ENCODE measurements at places on chromosomes 13 and 19. TPM values are rescaled to one million over a fixed set of nuclear protein-coding genes. Genes with fewer than 3 reads are reported as not detected.
A peak's percentile ranks its signal among the peaks of the same experiment; 100 is the strongest.

NXNL1 gene
- not detected for total RNA-seq

THSD8 gene
- total RNA-seq: 0.62 TPM

ANGPTL8 gene
- not detected for total RNA-seq

RSPH6A gene
- 0.16 TPM for total RNA-seq

NDFIP2 gene
- 84.1 TPM for total RNA-seq

- no peak for DNase-seq
Measured at GRCh38 chr13:33257841-33258807, 27.4 kb downstream of the STARD13 start.

- DNase-seq: no peak
Measured at GRCh38 chr13:98598043-98598442, 21.1 kb upstream of the STK24 start.

- DNase-seq: no peak
Measured at GRCh38 chr13:90232291-90232690, 1115.2 kb upstream of the MIR17HG start.

DNA sequence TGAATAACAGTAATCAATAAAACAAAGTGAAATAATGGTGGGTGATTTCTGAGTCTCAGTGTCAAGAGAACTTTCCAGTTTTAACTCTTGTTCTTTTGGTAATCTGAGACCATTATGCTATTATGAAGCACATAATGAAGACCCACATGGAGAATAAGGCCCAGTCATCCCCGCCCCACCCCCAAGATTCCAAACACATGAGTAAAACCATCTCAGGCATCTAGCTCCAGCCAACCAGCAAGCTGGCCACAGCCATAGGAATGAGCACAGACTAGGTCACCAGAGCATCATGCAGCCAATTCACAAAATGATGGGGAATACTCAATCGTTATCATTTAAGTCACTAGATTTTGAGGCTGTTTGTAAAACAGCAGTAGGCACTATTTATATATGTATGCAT, 1769.0 kb upstream of the PCDH20 start:
- no peak for DNase-seq

DNA sequence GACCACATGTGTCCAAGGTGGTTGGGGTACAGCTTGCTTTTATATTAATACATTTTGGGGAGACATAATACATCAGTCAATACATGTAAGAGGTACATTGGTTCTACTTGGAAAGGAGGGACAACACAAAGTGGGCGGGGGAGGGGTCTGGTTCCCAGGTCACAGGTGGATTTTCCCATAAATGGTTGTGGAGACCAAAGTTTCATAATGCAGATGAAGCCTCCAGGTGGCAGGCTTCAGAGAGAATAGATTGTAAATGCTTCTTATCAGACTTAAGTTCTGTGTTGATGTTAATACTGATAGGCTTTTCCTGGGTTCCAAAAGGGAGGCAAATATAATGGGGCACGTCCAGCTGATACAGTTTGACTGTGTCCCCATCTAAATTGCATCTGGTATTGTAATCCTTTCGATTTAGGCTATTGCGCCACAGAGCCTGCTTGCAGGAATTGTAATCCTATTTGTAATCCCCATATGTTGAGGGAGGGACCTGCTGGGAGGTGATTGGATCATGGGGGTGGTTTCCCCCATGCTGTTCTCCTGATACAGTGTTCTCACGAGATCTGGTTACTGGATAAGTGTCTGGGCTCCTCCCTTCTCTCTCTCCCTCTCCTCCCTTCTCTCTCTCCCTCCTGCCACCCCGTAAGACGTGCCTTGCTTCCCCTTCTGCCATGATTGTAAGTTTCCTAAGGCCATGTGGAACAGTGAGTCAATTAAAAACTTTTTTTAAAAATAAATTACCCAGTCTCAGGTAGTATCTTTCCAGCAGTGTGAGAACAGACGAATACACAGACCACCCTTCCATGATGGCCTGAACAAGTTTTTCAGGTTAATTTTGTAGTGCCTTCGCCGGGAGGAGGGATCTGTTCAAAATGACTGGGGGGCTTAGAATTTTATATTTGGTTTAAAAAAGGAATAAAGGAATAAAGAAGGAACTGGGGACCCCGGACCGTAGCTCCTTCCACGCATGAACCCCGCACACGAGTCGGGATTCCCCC, 44.9 kb downstream of the ZNF823 start:
- no peak for DNase-seq

- no peak for DNase-seq
Measured at GRCh38 chr13:70792121-70792520, 683.9 kb upstream of the KLHL1 start.

DNA sequence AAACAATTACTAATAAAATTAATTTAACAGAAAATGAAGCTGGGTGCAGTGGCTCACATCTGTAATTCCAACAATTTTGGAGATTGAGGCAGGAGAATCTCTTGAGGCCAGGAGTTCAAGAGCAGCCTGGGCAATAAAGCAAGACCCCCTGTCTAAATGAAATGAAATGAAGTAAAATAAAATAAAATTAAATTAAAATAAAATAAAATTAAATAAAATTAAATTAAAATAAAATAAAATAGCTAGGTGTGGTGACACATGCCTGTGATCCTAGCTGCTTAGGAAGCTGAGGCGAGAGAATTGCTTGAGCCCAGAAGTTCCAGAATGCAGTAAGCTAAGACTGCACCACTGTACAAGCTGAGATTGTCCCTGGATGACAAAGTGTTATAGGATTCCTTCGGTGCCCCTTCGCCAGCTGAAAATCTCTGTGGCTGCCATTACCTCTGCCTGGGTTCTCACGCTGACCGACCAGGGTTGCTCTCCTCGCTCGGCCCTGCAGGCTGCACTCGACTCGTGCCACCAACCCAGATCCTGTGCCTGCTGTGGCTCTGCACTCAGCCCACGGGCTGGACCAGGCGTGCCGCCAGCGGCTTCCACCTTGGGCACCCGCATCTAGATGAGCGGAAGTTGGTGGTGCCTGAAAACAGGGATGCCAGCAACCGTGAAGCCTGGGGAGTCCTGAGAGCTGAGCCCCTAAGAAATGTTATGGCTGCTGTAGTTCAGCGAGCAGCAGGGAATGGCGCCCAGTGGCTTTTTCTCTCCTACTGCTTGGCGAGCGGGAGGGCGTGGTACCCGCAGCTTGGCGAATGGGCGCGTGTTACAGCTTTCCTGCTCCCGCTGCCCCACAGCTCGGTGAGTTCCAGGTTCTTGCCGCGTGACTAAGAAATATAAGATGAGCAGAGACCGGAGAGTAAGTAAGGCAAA, 539.2 kb upstream of the PCDH9 start:
- no peak for DNase-seq

GRCh38 chr19:41957838-41958366, 1.2 kb downstream of the RABAC1 start:
- DNase-seq: peak; percentile 59

GRCh38 chr13:100602493-100603111, 14.0 kb upstream of the GGACT start:
- DNase-seq: no peak

DNA sequence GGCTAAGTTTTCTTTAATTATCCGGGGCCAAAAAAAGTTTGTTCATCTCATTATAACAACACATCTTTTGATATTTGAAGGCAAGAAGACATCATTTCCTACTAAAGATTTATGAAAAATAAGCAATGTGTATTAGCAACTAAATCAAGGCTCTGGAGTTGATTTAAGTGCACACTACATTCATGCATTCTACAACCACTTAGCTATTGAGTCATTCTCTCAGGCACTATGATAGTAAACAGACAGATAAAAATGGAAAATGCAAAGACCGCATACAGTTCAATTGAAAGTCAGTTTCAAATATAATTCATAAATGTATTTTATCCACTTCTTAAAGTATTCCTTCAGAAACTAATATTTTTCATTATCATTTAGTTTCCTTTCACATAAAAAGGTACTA, 1395.2 kb downstream of the PCDH9 start:
- no peak for DNase-seq

DNA sequence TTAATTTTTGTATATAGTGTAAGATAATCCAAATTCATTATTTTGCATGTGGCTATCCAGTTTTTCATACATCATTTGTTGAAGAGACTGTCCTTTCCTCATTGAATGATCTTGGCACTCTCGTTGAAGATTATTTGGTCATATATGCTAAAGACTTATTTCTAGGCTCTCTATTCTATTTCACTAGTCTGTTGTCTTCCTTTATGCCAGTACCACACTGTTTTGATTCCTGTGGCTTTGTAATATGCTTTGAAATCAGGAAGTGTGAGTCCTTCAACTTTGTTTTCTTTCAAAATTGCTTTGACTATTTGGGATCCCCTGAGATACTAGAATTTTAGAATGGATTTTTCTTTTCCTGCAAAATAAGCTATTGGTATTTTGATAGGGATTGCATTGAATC, 24.5 kb downstream of the FNDC3A start:
- no peak for DNase-seq

GRCh38 chr13:110403315-110403714, 96.2 kb downstream of the COL4A2 start:
- no peak for DNase-seq

DNA sequence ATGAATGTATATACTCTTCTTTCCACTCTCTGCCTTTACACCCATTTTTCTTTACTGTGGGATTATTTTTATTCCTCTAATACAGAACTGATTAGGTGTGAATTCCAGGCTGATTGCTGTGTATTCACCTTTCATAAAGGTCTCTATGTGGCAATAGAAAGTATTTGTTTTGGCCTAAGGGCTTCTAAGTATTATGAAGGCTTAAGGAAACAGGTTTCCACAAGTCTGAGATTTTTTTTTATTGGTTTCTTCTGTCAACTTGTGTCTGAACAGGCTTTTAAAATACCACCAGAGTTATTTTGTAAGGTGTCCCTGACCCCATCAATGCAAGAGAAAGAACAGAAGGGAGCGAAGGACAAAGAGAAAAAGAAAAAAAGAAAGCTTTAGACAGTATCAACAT, 1102.0 kb upstream of the SPRY2 start:
- no peak for DNase-seq

- DNase-seq: no peak
Measured at GRCh38 chr13:29956853-29957252, 106.4 kb upstream of the UBL3 start.

- DNase-seq: no peak
Measured at GRCh38 chr19:3467437-3468198, 12.7 kb downstream of the SMIM24 start.

DNA sequence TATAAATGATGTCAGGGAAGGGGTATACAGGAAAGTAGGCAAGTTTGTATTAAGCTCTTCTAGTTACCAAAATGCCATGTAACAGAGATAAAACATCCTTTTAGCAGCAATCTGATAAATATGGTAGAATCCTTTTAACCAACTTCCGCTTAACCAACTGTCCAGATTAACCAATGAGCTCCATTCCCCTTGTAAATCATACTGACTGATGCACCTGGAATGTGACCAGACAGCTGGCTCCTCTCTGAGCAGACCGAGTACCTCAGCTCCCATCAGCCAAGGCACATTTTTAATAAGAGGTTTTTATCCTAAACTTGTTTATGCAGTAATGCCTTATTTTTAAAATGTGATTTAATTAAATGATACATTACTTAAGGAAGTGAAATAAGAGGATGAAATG, 66.4 kb downstream of the KLF12 start:
- no peak for DNase-seq

DNA sequence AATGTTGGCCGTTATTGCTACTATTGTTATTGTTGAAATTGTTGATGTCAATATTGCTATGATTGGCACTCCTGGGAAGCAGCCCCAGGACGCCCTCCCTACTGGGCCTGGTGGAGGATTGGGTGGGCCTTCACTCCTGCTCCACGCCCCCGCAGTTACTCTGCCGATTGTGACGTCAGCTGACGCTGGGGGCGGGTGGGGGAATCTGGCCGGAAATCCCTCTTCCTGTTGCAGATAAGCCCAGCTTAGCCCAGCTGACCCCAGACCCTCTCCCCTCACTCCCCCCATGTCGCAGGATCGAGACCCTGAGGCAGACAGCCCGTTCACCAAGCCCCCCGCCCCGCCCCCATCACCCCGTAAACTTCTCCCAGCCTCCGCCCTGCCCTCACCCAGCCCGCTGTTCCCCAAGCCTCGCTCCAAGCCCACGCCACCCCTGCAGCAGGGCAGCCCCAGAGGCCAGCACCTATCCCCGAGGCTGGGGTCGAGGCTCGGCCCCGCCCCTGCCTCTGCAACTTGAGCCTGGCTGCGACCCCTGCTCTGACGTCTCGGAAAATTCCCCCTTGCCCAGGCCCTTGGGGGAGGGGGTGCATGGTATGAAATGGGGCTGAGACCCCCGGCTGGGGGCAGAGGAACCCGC, at the start of gene ETV2:
Gene ETV2 (plus strand): TSS at position 231 of the 637 bp plus-strand sequence. CDS start 716 bp downstream, outside the sequence.
- DNase-seq: no peak

DNA sequence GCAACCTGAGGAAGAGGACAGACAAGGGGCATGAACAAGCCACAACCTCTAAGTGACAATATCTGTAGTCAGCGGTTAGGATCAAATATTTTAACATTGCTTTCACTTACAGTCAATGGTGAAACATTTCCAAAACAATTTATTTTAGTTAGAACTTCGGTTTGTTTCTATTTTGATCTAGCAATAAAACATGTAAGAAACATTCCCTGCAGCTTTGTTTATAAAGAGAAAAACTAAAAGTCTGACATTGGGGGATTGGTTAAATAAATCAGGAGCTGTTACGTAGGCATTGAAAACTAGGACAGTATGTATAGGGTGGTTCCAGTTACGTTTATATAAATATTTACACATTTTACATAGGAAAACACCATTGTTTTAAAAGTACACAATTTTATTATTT, 3.4 kb downstream of the URI1 start:
- DNase-seq: no peak

GRCh38 chr19:3945838-3946237, 13.0 kb downstream of the NMRK2 start:
- no peak for DNase-seq

DNA sequence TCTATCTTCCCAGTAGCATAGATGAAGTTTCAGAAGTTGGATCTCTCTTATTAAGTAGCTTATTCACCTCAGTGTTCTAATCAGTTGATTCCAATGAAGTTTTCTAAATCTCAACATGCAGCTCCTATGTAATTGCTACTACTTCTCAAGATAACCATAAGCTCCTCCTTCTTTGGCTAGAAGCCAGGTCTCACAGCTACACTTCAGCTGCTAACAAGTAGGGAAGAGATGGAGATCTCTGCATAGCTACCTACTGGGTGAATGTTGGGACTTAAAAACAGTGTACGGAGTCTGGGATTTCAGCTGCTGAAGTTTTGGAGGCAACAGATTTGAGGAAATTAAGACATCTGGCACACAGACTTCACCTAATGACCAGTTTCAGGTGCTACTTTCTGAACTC, 661.0 kb downstream of the SLITRK1 start:
- DNase-seq: no peak

- DNase-seq: no peak
Measured at GRCh38 chr19:56116606-56117005, 4.5 kb downstream of the ZNF787 start.

DNA sequence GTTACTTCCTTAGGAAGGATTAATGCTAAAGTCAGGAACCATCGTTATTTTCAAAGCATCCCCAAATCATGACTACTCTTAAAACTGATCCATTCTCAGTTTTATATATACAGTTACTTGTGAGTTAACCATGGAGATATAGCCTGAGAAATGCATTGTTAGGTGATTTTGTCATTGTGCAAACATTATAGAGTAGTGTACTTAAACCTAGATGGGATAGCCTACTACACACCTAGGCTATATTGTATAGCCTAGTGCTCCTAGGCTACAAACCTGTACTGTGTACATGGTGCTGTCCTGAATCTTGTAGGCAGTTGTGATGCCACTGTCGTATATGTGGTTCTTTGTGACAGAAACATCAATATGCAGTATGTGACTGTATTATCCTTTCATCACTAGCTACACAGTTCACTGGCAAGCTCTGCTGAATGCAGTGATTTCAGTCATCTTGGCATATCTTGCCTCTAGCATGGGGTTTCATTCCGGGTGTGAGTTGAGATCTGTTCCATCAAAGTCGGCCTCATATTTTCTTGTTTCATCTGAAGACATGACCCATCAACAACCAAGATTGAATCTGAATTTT, 45.3 kb downstream of the CDK8 start:
- no peak for DNase-seq

GRCh38 chr13:95660981-95661581, 15.9 kb upstream of the DNAJC3 start:
- no peak for DNase-seq

Data from occipital lobe (tissue), 3 donors.